H1 (cell line): ENCODE measurements at places on chromosomes 5 and 9.
A peak's percentile ranks its signal among the peaks of the same experiment; 100 is the strongest.

DNA sequence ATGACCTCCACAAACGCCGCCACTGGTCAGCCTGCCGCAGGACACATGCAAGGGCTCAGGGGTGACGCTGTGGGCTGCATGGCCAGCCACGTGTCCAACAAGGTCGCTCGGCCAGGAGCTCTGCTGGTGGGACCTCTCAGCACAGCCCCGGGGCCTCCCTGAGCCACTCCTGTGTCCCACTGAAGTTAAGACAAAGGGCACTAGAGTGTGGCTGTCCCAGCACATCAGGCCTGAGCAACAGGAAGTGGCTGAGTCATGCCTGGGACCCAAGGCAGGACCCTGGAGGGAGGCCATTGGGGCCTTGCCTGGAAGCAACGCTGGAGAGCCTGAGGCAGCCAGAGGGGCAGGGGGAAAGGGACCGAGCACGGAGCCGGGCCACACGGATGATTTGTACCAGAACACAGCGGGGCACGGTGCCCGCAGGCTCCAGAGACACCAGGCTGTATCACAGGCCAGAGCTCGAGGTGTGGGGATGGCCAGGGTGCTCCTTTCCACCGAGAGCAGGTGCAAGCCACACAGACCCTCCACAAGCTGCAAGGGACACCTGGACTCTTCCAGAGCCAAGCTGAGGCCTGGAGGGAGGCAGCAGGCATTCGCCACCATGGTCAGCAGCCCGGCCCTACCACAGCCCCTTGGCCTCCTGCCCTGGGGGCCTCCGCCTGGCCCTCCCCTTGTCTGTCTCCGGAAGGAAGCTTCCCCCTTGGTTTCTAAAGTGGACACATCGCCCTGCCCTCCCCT is 6.5 kb upstream of the TMEM210 start:
- no peak for DNase-seq

DNA sequence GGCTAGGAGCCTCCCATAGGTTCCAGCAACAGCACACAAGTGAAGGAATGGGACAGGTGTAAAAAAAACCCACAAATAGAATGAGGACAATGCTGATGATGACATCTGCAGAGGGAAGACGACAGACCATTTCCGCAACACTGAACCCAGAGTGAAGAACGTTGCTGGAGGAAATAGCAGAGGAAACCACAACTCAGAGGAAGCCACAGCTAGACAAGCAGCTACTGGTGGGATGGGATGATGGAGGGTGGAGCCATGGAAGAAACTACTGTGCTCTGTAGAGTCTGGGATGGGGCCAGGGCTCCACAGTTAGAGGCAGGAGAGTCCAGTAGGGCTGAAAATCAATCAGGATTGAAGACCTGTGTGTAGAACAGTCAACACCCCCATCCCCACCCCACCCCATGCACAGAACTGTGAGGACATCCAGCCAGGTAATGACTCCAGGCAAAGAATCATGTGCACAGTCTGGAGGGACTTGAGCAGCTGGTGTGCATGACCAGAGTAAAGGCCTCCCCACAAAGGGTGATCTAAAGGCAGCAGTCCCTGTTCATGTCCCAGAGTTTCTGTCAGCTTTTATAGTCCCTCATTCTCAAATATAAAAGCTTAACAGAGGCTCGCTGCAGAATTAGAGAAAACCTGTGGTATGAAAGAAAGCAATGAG is 65.2 kb upstream of the SPIN1 start:
- no peak for DNase-seq

DNA sequence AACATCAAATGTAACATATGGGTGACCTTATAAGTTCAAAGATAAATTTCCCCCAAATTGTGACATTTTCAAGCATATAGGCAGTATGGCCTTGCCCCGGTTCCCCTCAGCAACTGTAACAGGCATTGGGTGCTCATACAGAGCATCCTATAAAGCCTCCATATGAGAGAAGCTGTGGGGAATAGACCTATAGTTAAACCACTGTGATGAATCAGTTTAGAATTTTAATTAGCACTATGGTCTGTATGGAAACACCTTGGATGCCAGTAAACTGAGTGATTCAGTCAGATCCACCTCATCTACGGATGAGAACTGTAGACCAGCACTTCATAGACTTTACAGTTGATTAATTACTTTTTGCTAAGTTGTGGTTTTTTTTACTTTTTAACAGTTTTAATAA is 79.4 kb downstream of the ERCC6L2 start:
- no peak for DNase-seq

DNA sequence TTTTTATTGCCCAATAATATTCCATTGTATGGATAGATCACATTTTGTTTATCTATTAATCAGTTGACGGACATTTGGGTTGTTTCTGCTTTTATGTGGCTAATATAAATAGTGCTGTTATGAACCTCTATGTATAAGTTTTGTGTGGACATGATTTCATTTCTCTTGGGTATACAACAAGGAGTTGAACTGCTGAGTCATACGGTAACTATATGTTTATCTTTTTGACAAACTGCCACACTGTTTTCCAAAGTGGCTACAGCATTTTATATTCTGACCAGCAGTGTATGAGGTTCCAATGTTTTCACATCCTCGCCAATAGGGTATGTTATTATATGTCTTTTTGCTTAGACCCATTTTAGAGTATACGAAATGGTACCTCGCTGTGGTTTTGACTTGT is 264.3 kb downstream of the RFX3 start:
- DNase-seq: no peak

DNA sequence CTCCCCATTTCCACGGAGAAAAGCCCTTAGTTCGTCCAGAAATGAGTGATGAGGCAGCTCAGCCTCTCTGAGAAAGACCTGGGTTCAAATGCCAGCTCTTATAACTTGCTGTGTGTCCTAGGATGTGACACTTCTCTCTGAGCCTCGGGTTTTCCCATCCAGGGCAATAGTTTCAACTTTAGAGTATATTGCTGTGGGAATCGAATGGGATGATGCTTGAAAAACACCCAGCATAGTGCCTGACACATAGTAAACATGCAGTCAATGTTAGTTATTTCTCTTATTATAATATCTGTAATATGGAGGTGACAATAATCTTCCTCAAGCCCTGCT is 430 bp upstream of the MAPKAP1 start:
- DNase-seq: no peak

- no peak for DNase-seq
These were observed 101.5 kb downstream of the DEPDC1B start for GRCh38 chr5:60598424-60598823.

DNA sequence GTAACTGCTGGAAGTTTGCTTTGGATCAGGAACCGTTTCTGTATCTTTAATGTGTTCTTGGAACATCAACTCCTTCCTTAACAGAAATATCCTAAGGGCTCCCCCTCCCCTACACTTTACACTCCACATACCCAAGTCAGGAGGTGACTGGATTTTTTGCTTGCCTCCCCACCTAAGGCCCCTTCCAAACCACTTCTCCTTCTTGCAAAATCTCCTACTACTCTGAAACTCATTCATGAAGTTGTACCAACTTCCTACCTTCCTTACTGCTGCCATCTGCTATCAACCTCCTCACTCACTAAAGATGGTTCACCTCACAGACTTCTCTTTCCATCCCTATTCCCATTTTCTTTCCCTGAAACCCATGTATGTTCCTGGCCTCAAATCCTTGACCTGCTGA is 16.1 kb downstream of the TXN start:
- DNase-seq: no peak

GRCh38 chr5:139381837-139382761 is 998 bp downstream of the SLC23A1 start:
- no peak for DNase-seq

DNA sequence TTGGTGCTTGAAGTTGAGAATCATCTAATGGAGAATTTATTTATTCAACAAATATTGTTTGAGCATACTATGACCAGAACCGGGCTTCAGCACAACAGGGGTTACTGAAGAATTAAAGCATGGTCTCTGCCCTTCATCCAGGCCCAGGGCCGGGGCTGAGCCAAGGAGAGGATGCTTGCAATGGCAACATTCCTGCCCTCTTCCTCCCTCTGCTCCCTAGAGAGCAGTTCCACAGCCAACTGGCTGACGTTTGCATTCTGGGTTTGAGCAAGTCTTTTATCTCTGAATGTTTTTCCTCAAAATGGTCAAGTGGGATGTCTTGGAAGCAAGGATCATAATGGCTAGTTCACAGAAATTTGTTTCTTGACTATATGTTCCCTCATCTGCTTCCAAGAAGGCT is 80.7 kb downstream of the GLDC start:
- DNase-seq: no peak

GRCh38 chr5:116763987-116764866 is 189.6 kb upstream of the SEMA6A start:
- no peak for DNase-seq

- DNase-seq: no peak
These were observed 130.4 kb upstream of the PRLR start for GRCh38 chr5:35360671-35361070.

- DNase-seq: peak; percentile 32
These were observed 12.8 kb downstream of the CCNI2 start for GRCh38 chr5:132760049-132760420.

GRCh38 chr9:32251539-32251938 is 132.9 kb upstream of the ACO1 start:
- peak; percentile 61 for DNase-seq

DNA sequence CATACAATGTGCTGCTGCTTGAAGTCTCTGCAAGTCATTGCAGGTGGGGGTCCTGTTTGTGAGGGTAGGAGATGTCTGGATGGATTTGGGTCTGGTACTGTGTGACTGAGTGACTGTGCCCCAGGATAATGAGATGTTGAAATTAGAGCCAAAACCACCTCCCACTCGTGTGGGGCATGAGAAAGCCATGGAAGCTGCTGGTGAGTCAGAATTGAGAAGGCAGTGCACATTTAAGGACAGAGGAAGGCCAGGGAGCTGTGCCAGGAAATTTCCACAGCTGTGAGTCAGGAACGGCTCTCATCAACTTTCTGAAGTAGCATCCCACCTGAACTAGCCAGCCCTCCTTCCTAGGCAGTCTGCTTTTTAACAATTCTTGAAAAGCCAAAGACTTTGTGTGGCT is 229.8 kb downstream of the DRD1 start:
- DNase-seq: no peak

DNA sequence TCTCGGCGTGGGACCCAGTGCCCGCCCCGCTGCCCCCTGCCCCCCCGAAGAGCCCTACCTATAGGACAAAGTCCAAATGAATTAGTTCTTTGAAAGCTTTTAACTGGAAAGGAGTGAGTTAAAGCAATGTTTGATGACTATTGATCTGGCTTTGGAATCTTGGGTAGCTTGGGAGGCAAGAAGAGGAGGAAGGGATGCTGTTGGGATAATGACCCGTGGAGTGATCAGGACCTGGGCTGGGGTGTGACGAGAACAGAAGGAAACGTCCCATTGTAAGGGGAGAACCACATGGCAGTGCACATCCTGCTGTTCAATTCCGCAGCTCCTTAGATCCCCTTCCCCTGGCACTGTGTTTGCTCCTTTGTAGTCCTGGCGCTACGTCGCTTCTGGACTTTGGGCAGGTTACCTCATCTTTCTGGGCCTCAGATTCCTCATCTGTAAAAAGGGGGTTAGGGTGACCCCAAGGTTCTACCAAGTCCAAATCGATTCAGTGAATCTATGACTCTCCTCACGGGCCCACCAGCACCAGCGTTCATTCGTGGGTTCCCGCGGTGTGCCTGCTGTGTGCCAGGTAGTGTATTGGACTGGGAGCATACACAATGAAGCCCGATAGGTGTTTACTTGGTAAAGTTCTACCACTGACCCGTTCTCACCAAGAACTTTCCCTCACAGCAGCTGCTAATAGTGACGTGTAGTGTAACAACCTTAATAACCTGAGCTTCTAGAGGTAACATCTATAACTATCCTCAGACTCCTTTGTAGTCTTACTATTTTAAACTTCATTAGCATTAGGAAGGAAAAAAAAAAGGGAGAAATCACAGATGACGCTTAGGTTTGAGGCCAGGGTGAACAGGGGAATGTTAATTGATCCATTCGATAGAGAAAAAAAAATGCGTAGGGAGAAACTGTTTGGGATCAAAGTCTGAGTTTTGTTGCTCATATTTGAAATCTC is 1.1 kb upstream of the NADK2 start:
- no peak for DNase-seq

DNA sequence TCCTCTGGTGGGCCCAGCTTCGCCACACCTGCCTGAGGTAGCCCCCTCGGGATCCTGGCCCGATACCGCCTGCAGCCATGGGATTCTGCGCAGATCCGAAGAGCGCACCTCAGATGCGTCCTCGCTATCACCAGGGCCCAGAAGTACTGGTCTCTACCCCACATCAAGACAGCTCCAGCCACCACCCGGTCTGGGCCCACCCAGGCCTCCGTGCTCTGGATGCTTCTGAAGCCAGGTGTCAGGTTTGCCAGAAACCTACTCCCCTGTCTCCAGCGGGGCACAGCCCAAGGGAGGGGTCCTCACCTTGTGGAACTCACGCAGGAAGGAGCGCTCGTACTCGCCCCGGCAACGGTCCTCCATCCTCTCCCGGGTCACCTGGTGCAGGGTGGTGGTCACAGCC is 2.4 kb downstream of the ANAPC2 start:
- no peak for DNase-seq

DNA sequence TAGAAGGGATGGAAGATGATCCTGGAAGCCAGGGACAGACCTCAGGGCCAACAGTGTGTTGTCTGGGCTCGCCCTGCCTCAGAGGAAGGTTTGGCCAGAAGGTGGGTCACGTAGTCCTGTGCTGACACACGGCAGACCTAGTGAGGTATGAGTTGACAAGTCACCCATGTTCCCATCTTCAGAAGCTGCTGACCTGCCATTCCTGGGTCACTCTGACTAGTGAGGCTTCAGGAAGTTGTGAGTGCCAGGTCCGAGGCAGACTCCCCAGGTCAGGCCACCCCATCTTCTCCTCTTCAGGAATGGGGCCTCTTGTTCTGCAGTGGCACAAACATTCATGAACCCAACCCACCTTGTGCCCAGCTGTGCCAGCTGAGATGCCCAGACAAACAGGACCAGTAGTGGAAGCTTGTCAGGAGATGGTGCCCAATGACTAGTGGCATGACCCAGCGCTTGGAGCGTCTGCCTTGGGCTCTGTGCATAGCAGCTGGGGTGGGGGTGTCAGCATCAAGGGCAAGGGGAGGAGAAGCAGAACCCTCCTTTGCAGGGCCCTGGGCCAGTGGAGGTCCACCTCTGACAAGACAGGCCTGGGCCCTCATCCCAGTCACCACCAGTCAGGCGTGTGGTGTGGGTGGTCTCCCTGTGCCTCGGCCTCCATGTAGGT is 16.8 kb upstream of the ANGPTL2 start:
- no peak for DNase-seq

DNA sequence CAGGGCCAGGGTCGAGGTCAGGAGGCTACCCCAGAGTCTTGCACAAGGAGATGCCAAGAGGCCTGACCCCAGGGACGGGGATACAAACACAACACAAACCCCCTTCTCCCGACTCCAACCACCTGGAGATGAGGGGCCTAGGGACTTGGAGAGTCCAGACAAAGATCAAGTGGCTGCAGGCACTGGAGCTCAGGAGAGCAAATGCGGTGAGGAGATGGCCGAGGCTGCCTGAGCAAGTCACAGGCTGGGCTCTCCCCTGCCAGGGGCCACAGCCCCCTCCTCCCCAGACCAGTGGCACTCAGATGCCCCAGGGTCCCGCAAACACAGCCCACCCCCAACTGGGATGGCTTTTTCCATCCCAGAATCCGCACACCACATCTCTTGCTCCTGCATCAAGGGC is 15.8 kb downstream of the SH3GLB2 start:
- DNase-seq: no peak
